Activated CD8-positive, alpha-beta memory T cell treated with anti-CD3 and anti-CD28 coated beads for 4 hours (primary cell): ENCODE measurements at places on chromosomes 6 and 20.

DNA sequence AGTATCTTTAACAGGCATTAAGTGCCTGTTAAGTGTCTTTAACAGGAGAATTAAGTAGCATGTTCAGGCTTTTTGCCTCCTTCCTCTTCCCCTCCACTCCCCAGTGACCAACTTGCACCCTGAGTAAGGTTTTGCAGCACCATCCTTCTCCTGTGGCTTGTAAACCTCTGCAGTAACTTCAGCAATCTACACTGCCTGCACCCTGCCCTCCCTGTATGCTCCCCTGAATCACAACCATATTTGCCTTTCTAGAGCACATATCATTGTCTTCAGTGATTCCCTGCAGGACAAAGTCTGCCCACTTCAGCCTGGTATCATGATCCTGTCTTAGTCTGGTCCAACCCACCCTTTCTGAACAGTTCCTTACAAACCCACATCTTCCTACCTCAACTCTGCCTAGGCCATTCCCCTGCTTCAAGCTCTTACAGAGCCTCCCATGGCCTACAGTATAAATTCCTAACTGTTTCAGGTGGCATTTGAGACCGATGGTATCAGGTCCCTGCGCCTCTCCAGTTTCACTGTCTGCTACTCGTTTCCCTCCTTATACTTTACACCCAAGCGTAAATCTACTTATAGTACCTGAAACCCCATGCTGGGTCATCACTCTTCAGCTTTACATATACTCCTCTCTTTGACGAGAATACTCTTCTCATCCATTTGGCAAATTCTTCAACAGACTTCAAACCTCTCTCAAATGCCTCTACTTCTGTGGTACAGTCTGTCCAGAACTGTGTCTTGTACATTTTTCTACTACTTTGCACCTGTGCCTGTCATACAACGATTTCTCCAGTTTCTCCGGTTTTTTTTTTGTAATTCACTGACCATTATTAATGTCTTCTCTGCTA, 69.8 kb downstream of the ZHX3 start:
- DNase-seq, result no peak

DNA sequence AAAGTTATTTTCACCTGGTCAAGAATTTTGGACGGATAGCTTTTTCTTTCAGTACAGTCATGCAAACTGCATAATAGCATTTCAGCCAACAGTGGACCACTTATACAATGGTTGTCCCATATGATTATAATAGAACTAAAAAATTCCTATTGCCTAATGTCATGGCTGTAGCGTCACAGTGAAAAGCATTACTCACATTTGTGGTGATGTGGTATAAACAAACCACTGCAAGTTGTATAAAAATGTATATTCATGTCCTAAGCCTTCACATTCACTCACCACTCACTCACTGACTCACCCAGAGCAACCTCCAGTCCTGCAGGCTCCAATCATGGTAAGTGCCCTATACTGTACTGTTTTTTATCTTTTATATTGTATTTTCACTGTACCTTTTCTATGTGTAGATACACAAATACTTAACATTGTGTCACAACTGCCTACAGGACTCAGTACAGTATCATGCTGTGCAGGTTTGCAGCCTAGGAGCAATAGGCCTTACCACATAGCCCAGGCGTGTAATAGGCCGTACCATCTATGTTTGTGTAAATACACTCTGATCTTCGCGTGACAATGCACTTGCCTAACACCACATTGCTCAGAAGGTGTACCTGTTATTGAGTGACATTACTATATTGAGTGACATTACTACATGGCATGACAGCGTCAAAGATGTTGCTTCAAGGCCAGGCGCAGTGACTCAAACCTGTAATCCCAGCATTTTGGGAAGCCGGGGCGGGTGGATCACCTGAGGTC, 17.9 kb downstream of the ABHD12 start:
- DNase-seq, result no peak

DNA sequence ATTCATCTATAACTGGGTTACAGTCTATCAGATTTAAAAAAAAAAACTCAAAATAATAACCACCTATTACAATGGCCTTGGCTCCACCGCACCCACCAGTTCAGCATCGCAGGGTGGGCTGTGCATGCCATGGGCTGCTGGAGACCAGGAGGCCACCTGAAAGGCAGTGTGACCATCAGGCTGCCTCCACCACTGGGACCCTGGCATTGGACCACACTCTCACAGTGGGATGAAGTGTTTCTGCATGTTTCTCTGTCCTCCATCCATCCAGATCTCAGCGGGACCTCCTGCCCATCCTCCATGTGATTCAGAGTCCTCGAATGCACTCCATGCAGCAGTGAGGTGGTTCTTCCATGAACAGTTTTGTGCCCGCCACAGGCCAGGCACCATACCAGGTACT, 206.1 kb upstream of the CST7 start:
- no peak for DNase-seq

- DNase-seq, result no peak
Observed at GRCh38 chr20:5312518-5312917, 4.2 kb downstream of the PROKR2 start.

DNA sequence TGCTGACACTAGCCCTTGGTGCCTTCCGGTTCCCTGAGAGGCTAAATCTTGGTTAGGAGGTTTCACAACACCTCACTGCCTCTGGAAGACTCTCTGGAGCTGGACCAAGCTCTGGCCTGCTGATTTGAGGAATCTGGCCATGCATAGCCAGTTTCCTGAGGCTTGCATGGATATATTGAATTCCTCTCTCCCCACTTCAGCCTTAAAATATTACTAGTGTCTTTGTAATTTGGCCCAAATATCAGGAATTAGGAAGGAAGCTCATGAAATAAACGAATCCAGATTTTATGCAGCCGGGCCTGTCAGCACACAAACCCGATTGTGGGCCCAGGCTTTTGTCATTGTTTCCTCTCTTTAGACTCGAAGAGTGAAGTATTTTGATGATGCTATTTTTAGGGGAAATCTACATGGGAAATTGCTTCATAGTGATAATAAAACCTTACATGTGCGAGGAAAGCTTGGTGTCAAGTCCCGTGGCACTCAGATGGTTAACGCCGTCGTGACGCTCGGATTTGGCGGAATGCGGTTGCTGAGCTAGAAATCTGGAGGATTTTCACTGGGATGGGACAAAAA, 144.4 kb downstream of the PHACTR3 start:
- no peak for DNase-seq

- DNase-seq, result no peak
Observed at GRCh38 chr6:95548188-95548786, 29.0 kb upstream of the MANEA start.
